ENCODE measurements at places on chromosomes 7 and 10.

- DNase-seq = no peak
These were observed 24.2 kb downstream of the ITGB8 start for GRCh38 chr7:20354610-20355528.

DNA sequence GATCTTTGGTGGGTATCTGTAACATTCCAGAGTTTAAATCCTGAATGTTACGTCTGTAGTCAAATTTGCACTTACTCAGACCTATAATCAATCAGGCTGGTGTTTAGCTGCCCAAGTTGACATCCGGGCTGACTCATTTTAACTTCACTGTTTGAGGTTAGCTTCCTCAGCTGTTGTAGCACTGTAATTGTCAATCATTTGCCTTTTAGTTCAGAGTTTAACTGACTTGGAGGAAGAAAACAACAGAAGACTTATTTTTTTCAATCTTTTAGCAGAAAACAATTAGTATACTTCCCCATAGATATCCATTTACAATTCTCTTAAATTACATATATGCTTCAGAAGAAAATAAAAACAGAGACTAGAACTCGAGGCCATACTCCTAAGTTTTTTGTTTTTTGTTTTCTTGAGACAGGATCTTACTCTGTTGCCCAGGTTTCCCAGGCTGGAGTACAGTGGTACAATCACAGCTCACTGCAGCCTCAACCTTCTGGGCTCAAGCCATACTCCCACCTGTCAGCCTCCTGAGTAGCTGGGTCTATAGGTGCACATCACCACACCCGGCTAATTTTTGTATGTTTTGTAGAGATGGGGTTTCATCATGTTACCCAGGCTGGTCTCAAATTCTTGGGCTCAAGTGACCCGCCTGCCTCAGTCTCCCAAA is 38.5 kb upstream of the LRRC17 start:
- DNase-seq = peak; percentile 71

GRCh38 chr7:115585015-115585718 is 445.4 kb downstream of the TFEC start:
- no peak for DNase-seq

DNA sequence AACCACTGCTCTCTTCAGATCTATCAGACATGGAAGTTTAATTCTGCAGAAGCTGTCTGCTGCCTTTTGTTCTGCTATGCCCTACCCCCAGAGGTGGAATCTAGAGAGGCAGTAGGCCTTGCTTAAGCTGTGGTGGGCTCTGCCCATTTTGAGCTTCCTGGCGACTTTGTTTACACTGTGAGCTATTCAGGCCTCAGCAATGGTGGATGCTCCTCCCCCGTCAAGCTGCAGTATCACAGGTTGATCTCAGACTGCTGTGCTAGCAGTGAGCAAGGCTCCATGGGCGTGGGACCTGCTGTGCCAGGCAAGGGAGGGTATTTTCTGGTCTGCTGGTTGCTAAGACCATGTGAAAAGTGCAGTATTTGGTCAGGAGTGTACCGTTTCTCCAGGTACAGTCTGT is 45.1 kb upstream of the CDK14 start:
- DNase-seq = peak; percentile 57

DNA sequence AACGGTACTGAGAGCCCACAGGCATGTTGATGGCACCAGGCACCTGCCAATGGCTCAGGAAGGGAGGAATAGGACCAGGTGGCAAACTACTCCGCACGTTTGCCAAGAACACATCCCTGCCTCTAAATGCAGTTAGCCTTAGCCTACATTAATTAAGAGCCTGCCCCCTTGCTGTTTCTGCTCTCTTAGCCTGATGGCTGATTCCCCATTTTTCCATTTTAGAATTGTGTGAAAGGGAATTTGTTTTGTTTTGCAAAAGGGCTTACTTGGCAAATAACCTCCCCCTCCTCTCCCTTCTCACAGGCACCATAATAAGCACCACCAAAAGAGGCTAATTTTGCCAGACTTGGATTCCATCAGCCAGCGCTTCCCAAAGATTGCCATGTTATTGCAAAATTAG is 1203.2 kb downstream of the SORCS3 start:
- DNase-seq = no peak

GRCh38 chr7:128165927-128166420 is 75.1 kb upstream of the LEP start:
- peak; percentile 47 for DNase-seq

DNA sequence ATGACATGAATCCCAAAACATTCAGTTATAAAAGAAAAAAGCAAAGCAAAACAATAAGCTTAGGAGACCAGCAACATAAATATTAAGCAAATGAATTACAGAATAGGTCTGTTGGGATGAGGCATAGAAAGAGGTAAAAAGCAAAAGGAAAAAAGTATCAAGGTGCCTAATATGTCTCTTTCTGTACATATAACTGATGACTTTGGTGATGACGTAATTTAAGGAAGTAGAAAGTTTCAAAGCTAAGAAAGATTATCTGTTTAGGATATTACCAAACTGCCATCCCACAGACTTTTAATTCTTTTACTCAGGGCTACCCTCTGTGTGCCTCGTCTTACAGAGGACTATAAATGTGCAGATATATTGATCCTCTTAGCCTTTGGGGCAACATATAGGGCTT is 1066.5 kb downstream of the SORCS3 start:
- no peak for DNase-seq

DNA sequence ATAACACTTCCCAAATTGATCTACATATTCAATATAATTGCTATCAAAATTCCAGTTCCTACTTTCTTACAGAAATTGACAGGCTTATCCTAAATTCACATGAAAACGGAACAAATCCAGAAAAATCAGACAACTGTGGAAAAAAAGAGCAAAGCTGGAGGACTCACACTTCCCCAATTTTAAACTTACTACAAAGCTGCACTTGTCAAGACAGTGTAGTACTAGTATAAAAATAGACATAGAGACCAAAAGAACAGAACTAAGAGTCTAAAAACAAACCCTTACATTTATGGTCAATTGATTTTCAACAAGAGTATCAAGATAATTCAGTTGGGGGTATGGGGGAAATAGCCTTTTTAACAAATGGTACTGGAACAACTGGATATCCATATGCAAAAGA is 27.5 kb downstream of the LMBR1 start:
- no peak for DNase-seq

- no peak for DNase-seq
These were observed 595.4 kb upstream of the GHITM start for GRCh38 chr10:83543691-83544462.

- no peak for DNase-seq
These were observed 696.4 kb downstream of the INHBA start for GRCh38 chr7:41006306-41006995.

DNA sequence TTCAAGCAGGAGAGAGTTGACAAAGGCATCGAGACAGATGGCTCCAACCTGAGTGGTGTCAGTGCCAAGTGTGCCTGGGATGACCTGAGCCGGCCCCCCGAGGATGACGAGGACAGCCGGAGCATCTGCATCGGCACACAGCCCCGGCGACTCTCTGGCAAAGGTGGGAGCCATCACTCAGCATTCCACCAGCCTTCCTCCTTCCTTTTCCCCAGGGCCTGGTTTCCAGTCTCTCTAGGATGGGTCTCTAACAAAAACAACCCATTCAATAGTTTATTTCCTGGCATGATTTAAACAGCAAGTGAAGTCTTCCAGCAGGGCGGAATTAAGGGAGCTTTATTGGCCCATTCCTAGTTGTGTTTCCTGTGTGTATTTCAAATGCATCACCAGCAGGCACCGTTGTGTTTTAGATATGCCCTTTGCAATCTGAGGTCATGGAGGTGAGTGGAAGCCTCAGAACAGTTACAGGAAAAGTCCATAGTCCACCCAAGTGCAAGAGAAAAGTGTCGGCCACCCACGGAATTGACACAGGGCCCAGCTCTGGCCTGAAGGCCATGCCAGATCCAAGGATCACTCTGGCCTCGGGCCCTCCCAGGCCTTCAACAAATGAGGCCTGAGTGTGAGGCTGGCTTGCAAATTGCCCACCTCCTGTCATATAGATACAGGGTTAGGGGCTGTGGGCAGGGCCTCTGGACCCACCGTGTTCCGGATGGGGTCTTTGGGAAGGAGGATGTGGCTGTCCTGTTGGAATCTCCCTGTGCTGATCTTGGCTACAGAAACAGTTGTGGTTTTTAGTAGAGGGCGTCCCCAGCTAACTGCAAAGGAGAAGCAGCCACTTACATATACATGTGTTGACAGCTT is 46.9 kb upstream of the TRIM8 start:
- peak; percentile 29 for DNase-seq

GRCh38 chr10:93595378-93596161 is 5.5 kb downstream of the RBP4 start:
- peak; percentile 90 for DNase-seq

DNA sequence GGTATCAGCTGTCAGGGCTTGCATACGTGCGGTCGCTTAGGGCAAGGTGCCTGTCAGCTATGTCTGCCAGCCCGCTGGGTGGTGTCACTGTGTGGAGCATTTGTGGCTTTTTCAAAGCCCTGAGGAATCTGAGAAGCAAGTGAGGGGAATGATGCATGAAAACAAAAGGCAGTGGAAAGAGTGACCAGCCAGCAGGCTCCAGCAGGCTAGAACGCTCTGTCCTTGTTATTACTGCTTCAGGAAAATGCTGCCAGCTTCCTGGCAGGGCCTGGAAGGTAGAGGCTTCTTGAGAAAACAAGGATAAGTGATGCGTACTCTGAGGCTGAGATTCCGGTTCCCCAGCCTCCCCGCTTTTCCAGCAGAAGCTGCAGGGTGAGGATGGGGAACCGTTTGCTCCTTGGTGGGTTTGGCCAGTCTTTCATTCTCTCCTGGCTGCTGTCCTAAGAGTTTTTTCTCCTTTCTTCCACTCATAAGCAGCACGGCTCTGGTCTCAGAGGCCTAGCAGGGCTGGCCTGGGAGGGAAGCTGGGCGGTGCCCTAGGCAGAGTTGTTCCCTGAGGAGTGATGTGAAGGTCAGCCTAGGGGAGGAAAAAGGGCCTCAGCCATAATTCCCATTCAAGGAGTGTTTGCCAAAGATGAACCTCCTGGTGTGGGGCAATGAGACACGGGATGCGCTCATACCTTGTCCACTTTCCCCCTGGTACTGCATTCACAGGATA is 42.8 kb upstream of the MKLN1 start:
- no peak for DNase-seq

- no peak for DNase-seq
These were observed 1093.0 kb downstream of the GATA3 start for GRCh38 chr10:9147475-9147874.

GRCh38 chr7:1439373-1440363 is 19.6 kb downstream of the MICALL2 start:
- no peak for DNase-seq

DNA sequence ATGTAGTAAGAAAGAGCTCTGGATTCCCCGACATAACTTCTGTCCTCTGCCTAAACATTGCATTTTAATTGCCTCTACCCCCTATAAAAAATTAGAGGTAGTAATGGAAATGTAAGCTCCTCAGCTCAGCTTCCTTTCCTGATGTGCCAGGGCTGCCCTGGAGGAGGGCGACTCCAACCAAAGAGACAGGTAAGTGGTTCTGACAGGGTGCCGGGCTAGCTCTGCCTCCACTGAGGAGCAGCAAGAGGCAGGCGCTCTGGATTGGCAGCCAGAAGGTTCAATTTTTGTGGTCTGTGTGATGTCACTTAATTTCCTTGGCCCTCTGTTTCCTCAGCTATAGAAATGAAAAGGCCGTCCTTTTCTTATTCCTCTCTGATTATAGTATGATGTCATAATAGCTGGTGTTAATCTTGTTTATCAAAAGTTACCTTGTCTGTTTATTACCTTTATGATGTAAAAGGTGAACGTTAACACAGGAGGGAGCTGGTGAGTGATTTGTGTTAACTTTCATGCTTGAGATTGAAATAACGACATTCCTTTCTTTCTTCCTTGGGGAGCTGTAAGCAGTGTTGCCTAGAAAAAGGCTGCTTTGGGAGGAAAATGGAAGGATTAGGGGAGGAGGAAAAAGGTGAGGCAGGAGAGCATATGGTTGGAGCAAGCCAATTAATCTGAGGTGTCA is 51.8 kb downstream of the ANLN start:
- no peak for DNase-seq

GRCh38 chr7:71473366-71473967 is 341.5 kb downstream of the GALNT17 start:
- DNase-seq = no peak

DNA sequence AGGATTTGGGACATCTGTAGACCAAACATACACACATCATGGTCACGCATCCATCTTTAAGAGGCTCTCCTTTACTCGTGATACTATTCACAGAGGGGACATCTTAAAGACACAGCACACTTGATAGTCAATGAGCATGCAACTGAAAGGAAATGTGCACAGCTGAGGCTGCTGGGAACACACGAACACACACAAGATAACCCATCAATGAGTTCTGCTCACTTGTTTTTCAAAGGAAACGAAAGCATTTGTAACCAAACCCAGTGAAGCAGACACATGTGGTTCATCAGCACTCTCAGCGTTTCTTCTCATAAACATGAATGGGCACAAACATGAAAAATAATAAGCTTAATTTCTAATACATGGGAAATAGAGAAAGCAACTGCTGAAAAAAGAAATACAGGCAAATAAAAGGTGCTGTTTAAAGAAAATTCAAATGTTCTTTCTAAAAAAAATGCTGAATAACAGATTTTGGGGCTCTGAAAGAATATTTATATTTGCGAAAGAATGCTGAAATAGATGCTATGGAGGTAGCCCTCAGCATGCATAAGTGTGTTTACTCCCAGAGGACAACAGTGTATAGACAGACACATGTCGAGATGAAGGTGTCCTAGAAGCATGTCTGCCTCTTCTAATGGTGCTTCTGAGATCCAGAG is 59.7 kb upstream of the LAMB4 start:
- DNase-seq = no peak

DNA sequence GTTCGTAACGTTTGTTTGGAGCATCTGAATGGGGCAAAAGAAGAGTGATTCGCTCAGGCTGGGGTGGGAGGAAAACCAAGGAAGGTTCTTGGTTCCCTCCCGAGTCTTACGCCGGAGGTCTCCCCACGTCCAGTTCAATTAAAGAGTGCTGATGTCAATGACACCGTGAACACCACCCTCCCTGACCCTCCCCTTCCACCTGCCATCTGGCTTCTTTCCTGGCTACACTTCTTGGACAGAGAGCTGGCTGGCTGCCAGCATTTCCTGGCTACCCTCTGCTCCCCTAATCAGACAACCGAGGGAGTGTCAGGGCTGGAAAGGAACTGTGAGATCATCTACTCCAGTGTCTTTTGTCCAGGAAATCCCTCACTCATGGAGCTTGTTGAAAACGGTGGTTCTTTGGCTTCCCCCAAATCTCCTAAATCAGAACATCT is 24.1 kb upstream of the FFAR4 start:
- DNase-seq = peak; percentile 47
